NCI-H1436 (cell line): ENCODE measurements at places on chromosomes 12 and 14.

GRCh38 chr12:94563286-94563685, 87.1 kb downstream of the TMCC3 start:
- no peak for DNase-seq

- peak; percentile 86 for DNase-seq
These were observed at the start of gene MARCHF9 for GRCh38 chr12:57754411-57755193. Gene MARCHF9, plus strand, starts transcription at chr12:57755103. Its CDS starts 426 bp downstream, at chr12:57755529.

GRCh38 chr14:77369285-77369684, 7.6 kb downstream of the TMED8 start:
- no peak for DNase-seq

- no peak for DNase-seq
These were observed 878.1 kb downstream of the C12orf50 start for GRCh38 chr12:87150969-87151662.

- DNase-seq, result no peak
These were observed 39.1 kb downstream of the SPATA7 start for GRCh38 chr14:88424573-88424972.

DNA sequence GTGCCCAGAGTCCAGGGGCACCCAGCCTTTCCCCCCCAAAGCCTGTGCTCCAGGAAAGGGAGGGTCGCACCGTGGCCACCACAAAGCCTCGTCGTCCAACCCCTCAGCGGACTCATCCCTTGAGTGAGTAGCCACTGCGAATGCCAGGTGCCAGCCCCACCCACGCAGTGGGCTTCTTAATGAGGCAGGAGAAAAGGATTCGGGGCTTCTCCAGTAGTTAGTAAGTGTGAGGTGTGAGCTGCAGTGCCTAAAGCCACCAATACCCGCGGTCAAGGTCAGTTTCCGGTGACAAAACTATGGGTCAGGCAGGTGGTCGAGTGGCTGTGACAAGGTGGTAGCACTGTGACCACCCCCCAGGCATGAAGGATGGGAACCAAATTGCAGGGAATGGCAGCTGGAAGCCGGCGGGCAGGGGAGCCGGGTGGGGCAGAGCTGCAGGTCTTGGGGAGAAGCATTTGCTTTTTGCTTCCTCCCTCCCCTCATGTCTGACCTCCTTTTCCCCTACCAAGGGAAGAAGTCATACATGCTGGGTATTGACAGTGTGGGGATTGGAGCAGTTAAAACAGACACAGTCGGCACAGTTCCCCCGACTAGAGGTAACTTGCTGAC, 8.0 kb downstream of the RAN start:
- DNase-seq, result no peak

GRCh38 chr14:34355584-34356263, 106.3 kb downstream of the SPTSSA start:
- DNase-seq, result no peak

- DNase-seq, result no peak
These were observed 4.3 kb upstream of the AQP6 start for GRCh38 chr12:49968471-49968870.

DNA sequence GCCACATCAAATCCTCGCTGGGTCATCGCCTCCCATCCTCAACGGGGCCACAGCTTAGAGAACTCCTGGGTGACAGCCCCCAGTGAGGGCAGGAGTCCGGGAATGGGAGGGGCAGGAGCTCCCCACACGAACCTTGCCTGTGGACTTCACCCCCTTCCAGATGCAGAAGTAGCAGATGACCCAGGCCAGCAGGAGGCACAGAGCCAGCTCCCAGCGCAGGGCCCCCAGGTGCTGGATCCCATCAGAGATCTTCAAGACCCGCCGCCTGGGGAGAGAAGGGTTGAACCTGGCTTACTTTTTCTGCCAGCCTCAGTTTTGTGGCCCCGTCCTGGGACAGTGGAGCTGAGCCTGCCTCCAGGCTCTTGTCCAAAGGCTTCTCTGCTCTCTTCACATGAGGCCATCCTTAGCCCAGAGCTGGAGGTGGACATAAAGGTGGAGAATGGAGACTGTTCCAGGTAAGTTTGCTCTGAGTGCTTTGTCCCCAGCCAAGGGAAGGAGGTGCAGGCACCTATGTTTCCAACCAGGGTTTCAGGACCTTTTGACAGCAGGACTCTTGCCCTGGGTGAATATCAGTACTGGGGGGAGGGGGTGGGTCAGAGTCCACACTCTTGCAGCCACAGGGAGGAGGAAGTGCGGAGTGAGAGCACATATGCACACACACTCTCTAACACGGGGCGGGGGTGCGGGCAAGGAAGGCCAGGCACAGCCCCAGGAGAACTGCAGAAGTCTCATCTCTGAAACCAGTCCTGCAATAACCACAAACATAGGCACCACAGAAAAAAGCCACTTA, 23.3 kb upstream of the SLC6A12 start:
- DNase-seq, result no peak

- no peak for DNase-seq
These were observed 2.8 kb upstream of the CNIH1 start for GRCh38 chr14:54443981-54444380.

GRCh38 chr12:25578411-25579143, 25.5 kb upstream of the LMNTD1 start:
- no peak for DNase-seq

GRCh38 chr12:48193623-48194022, 9.5 kb downstream of the OR10AD1 start:
- DNase-seq, result no peak

DNA sequence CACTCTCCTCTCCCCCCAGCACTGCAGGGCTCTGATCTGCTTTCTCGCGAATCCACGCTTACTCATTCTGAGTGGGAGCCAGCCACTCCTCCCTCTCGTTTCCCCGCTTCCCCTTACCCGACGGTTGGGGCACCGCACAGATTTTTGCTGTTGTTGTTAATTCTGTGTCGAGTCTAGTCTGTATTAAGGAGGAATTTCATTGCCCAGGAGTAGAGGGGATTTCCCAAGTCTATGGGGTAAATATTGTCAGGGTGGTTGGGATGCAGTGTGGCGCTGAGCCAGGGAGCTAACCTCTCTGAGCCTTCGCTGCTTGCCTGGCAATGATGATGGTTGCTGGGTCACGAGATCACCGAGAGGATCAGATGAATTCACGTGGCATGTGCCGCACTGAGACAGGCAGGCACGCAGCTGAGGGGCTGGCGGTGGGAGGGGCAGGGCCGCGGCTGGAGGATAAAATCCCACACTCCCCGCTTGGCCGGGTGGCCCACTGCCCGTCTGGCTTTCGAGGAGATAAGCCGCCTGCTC, 18.5 kb downstream of the NCOR2 start:
- DNase-seq, result no peak
